ENCODE measurements at places on chromosomes 7 and 10. TPM values are rescaled to one million over a fixed set of nuclear protein-coding genes. Genes with fewer than 3 reads are reported as not detected.
A peak's percentile ranks its signal among the peaks of the same experiment; 100 is the strongest.

DNA sequence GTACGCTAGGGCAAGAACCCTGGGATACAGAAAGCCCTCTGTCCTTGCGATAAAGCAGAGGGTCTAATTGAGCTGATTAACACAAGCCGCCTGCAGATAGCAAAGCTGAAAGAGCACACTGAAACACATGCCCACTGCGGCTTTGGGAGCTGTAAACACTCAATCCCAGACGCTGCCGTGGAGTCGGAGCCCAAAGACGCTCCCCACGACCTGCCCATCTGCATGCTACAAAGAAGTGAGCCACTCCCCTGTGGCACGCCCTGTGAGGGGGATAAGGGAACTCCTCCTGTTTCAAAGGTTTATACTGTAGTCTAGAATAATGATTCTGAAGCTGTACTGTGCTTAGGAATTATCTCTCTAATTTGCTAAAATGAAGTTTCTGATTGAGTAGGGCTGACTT lies 985.6 kb upstream of the GHITM start:
- no peak for DNase-seq
- H3K4me3 ChIP-seq, result no peak overlapping the region
- no peaks in the 10 kb centered on the region for H3K4me1 ChIP-seq
- no peaks in the 10 kb centered on the region for H3K27me3 ChIP-seq

Gene HPSE2
- 32.3 TPM for total RNA-seq

- no peaks in the 10 kb centered on the region for H3K4me1 ChIP-seq
- DNase-seq, result peak; percentile 29
- no peak overlapping the region for H3K27ac ChIP-seq
- H3K27me3 ChIP-seq, result no peaks in the 10 kb centered on the region
Observed at GRCh38 chr7:106405697-106406141, 120.9 kb upstream of the NAMPT start.

- H3K36me3 ChIP-seq, result no peaks in the 10 kb centered on the region
- no peak for DNase-seq
- H3K4me1 ChIP-seq, result peaks cover 38% of the 10 kb centered on the region
Observed at GRCh38 chr10:95792211-95792780, 36.3 kb downstream of the ENTPD1 start.

Gene MRC1
- 39.9 TPM for total RNA-seq

DNA sequence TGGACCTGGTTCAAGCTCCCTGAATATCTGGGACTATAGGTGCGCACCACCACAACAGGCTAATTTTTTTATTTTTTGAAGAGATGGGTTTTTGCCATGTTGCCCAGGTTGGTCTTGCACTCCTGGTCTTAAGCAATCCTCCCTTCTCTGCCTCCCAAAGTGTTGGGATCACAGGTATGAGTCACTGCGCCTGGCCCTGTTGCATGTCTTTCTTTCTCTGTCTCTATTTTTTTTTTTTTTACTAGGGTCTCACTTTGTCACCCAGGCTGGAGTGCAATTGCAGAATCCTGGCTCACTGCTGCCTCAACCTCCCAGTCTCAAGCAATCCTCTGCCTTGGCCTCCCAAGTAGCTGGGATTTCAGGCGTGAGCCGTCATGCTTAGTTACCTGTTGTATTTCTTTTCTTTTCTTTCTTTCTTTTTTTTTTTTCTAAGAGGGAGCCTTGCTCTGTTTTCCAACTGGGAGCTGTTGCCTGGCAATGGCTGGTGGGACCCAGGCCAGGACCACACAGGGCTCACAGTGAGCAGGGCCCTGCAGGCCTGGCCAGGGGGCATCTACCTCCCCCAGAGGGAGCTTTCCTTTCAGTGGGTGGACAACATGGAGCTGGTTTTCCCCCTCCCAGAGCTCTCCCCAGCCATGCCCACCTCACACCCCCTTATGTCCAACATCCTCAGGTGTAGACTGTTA lies 6.0 kb downstream of the MYL7 start:
- H3K27me3 ChIP-seq, result no peaks in the 10 kb centered on the region
- no peaks in the 10 kb centered on the region for H3K36me3 ChIP-seq
- DNase-seq, result no peak

- H3K4me1 ChIP-seq, result peaks cover 35% of the 10 kb centered on the region
- no peaks in the 10 kb centered on the region for H3K36me3 ChIP-seq
- H3K27me3 ChIP-seq, result no peaks in the 10 kb centered on the region
- no peak overlapping the region for H3K4me3 ChIP-seq
- H3K27ac ChIP-seq, result no peak overlapping the region
- no peak for DNase-seq
Observed at GRCh38 chr7:30251708-30252329, 32.6 kb upstream of the ZNRF2 start.

Gene SMKR1
- not detected for total RNA-seq

Gene KCND2
- total RNA-seq, result 0.83 TPM

Gene IQUB
- 0.83 TPM for total RNA-seq

DNA sequence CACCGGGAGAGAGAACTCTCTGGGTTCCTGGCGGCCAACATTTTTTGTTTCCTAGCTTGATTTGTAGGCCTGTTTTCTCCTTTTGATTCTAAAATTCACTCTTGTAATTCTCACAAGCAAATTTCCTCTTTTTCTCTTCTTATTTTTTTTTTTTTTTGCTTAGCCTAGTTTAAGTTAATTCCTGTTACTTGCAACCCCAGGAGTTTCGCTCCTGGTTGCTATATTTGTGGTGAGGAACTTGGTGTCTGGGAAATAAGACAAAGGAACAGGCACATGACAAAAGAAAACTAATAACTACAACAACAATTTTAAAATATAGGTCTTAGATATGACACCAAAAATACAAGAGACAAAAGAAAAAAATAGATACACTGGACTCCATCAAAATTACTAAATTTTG lies 6.7 kb downstream of the AOAH start:
- H3K27ac ChIP-seq, result no peak overlapping the region
- no peaks in the 10 kb centered on the region for H3K27me3 ChIP-seq
- DNase-seq, result no peak
- H3K36me3 ChIP-seq, result no peaks in the 10 kb centered on the region
- no peak overlapping the region for H3K4me3 ChIP-seq
- H3K4me1 ChIP-seq, result no peaks in the 10 kb centered on the region

Gene CEP41
- 2.4 TPM for total RNA-seq

- H3K27ac ChIP-seq, result no peak overlapping the region
- DNase-seq, result peak; percentile 66
- H3K27me3 ChIP-seq, result no peaks in the 10 kb centered on the region
- peaks cover 38% of the 10 kb centered on the region for H3K4me1 ChIP-seq
Observed at GRCh38 chr10:18402853-18403252, 248.5 kb downstream of the NSUN6 start.
